ENCODE measurements at places on chromosomes 16 and 17.
A peak's percentile ranks its signal among the peaks of the same experiment; 100 is the strongest.

DNA sequence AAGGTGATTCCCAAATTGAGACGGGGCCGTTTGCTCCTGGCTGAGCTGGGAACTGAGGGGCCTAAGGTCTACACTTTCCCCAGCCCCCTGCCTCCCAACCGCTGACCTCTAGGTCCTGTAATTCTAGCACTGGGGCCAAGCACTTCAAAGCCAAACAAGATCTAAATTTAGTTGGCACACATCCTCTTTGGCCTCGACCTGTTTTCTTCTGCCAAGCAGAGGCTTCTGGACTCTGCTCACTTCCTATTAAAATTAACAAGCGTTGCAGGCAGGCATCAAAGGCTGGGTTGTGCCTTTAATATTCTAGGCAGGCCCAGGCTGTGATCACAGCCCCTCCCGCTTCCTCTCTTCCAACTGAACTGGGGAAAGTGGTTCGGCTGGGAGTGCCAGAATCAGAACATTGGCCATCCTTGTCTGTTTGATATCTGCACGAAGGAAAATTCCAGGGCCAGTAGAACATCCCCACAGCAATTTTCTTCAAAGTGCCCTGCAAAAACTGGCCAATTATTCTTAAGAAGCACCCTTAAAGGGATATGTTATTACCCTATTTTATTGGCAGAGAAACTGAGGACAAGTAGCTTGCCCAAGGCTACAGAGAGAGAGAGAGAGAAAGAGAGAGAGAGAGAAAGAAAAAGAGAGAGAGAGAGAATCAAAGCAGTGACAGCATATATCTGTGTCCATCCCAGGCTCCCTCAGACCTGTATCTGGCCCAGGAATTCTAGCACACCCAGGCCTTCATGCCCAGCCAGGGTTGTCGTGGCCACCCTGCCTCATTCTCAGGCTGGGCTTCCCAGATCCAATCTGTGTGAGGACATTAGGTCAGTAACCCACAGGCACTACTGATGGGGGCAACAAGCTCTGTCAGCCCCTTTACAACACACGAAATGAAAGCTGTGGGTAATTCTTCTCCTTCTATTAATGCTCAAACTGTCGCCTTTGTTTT lies 12.8 kb upstream of the MT4 start:
- DNase-seq, result no peak

DNA sequence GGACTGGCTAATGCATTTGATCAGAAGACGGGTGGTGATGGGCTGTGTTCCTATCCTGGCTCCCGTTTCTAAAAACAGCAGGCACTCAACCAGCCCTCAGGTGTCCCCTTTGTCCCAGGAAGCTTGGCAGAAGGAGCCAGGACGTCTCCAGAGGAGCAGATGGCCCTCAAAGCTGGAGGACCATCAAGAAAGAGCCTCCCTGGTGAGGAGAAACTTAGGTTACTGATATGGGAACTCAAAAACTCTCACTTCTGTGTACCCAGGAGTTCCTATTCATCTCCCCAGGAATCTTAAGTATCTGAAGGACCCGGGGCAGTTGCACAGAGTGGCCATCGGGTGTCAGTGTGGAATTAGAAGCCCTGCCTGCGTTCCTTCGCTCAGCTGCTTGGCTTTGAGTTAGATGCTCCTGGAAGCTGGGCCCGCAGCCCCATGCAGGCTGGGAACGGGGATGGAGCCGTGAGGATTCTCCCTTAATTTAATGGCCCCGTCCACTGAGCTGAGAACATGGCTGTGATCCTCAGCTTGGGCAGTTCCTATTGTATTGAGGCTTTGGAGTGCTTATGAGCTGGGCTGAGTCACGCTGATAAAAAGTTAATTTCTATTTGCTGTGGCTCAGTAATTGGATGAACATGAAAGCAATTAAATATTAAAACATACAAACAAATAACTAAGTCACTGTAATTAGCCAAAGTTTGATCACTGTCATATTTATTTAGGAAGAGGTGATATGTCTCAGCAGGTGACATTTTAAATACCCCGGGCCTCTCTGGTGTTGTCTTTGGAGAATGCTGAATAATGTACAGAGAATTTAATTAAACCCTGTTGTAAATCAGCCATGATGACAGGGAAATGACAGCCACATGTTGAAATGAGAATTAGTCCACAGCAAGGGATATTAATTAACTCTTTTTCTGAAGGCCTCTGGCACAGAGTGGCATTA lies 402.1 kb downstream of the SEC14L1 start:
- peak; percentile 27 for DNase-seq

GRCh38 chr17:80460429-80460834 lies 16.0 kb downstream of the NPTX1 start:
- no peak for DNase-seq

DNA sequence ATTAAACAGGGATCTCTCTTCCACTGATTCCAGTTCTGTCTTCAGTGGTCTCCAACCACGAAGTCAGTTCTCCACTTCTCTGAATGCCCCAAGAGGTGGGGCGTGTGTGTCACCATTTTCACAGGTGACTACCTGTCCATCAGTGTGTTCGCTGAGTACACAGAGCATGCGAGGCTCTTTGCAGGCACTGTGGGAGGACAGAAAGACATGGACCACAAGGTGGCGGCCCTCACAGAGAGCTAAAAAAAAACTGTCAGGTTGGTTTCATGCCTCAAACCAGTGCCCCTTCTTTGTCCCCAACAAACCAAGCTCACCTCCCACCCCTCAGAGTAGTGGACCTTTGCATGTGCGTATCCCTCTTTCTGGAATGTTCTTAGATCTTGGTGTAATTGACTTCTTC lies 13.8 kb downstream of the EMP2 start:
- DNase-seq, result no peak

- DNase-seq, result no peak
Measured at GRCh38 chr17:77999413-78000173, 41.1 kb downstream of the TNRC6C start.

All from stimulated activated CD8-positive, alpha-beta memory T cell treated with anti-CD3 and anti-CD28 coated beads, Interleukin-2, amount 100 ng/mL, for 1 hour (primary cell).